DMS 273 treated with DMSO at 0.1 percent for 48 hours (cell line): ENCODE measurements at places on chromosomes 7 and 10.

GRCh38 chr7:44400033-44400511 lies 74.7 kb upstream of the CAMK2B start:
- DNase-seq = no peak

- DNase-seq = no peak
Observed at GRCh38 chr10:42975005-42975493, 101.8 kb upstream of the RET start.

GRCh38 chr7:78198756-78199155 lies 400.2 kb downstream of the PHTF2 start:
- no peak for DNase-seq

- DNase-seq = no peak
Observed at GRCh38 chr10:49593998-49594397, 16.1 kb upstream of the SLC18A3 start.

GRCh38 chr7:156363751-156364150 lies 276.8 kb upstream of the RNF32 start:
- DNase-seq = no peak

DNA sequence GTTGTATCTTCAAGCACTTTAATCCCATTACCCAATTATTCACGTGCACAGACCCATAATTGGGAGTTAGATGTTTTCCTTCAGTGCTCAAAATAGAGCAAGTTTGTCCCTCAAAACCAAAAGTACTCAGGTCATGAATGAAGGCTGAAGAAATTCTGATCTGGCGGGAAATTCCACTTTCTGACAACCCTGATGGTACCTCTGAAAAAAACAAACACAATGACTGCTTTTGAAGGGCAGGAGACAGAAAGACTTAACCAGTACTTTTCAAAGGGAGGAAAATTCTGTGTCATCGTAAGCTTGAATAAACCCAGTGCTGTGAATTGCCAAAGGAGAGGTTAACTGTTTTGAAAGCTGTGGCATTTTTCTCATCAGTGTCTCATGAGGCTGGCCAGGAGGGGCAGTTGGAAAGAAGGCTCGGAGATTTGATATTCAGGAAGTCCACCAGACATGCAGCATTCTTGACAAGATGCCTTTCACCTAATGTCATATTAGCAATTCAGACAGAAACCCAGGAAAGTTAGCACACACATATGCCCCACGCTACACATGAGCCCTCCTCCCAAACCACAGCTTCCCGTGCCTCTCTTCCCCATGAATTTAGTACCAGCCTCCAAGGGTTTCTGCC lies 347.0 kb downstream of the KCNMA1 start:
- no peak for DNase-seq

- DNase-seq = no peak
Observed at GRCh38 chr10:116960066-116960776, 44.8 kb downstream of the SHTN1 start.

DNA sequence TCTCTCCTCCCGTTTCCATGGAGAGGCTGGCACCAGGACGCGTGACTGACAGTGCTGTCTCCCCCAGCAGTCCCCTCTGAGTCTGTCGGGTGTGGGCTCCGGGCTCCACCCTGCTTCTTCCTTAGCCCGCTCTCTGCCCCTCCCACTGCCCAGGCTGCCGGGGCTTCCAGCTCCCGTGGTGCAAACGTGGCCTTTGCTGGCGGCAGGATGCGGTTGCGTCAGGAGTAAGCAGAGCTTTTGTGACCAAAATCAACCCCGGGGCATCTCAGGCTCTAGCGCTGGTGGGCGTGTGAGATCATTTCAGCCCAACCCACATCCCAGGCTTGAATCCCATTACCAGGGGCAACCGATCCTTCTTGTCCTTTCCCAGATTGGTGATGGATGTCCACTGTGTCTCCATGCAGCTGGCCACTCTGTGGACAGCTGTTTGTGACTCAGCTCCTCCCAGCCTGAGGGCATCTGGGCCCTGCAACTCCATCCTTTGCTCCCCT lies 28.2 kb downstream of the PTPRE start:
- no peak for DNase-seq

DNA sequence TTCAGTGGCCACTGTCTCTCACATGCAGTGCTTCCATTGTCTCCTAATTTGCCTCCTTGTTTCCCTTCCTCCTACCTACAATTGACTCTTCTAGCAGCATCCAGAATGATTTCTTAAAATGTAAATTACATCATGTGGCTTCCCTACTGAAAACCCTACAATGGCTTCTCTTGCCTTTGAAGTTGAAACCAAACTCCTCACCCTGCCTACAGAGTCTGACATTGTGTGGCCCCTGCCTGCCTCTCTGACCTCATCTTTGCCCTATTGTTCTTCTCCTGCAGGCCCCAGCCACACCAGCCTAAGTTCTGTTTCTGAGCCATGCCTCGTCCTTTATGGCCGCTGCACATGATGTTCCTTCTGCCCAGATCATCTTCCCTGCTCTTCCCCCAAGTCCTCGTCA lies 35.8 kb upstream of the CDK1 start:
- DNase-seq = no peak

DNA sequence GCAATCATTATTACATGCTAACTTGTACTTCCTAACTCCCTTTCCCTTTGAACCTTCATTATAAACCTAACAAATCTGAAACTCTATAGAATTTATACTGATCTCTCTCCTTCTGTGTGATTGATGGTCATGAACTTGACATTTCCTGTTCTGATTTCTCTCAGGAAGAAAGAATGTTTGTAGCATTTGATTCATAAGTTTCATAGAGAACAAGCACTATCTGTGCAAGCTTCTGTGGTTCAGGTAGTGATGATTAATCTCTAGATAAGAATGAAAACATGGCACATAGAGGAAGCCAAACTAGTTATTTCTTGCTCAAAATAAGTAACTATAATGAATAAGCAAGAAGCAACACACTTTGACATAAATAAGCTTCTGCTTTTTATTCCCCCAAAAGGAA lies 34.2 kb downstream of the TFPI2 start:
- no peak for DNase-seq
